ENCODE measurements at places on chromosomes 3 and 15.

- no peak for DNase-seq
These were observed 365.6 kb downstream of the TIGIT start for GRCh38 chr3:114659109-114660061.

- DNase-seq = no peak
These were observed 19.4 kb upstream of the ALAS1 start for GRCh38 chr3:52178537-52178936.

DNA sequence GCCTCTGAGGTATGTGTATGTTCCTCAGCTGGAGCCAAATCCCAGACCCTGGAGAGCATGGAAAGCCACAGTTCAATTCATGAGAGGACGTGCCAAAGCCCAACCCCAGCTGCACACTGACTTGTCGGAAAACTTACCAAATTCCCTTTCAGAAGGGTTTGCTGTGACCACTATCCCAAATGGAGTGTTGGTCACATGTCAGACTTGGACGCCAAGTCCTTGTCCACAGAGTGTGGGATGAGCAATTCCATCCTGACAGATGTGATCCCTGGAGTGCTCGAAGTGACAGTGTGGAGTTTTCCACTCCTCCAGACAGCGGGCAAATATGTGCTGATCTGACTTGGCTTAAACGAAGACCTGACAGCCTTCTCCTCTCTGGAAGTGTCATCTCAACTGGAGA is 71.2 kb downstream of the RORA start:
- no peak for DNase-seq

DNA sequence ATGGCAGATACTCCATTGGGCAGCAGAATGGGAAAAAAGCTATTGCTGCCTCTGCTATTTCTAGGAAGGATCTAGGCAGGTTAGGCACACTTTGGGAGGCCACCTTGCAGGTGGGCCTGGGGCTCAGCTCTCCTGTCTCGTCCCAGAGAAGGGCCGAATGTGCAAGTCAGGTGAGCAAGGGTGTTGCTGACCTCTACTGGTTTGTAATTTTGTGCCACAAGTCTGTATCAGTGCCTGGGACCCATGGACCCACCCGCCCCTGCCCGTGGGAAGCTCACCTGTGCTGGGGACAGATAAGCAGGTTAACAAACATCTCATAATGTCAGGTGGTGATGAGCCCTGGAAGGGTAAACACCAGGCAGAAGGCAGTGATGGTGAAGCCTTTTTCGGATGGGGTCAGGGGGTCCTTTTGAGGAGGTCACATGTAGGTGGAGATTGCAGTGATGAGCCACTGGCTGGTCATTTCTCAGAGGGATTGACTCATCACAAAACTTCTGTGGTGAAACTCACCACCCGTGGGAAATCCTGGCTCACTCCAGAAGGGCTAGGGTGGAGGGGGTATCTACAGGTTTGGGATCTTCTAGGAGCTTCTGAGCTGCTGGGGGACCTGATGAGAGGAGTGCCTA is 161.3 kb downstream of the KLF13 start:
- DNase-seq = peak; percentile 73

- no peak for DNase-seq
These were observed 222.3 kb upstream of the EIF1B start for GRCh38 chr3:40086890-40087883.

Measured in GM13976 (cell line).